Stimulated activated CD8-positive, alpha-beta memory T cell treated with anti-CD3 and anti-CD28 coated beads, Interleukin-4, amount 100 ng/mL, for 24 hours (primary cell): ENCODE measurements at places on chromosomes 12 and 14.

DNA sequence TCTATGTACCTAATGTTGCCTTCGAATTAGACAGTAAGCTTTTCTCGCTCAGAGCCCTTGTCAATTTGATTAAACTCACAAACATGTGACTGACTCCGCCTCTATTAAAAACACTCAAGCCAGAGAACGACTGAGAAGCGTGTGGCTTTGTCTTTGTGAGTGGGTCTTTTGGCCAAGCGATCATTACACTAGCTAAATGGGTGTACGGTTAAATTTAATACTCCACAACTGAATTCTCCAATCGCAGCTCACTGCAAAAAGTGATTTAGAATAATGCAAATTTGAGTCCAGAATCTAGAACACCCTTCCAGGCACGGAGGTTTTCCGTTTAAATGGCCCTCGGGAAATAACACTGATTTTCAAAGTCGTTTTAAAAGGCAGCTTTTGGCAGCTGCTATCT, 253.7 kb downstream of the EFCAB11 start:
- DNase-seq, result no peak

DNA sequence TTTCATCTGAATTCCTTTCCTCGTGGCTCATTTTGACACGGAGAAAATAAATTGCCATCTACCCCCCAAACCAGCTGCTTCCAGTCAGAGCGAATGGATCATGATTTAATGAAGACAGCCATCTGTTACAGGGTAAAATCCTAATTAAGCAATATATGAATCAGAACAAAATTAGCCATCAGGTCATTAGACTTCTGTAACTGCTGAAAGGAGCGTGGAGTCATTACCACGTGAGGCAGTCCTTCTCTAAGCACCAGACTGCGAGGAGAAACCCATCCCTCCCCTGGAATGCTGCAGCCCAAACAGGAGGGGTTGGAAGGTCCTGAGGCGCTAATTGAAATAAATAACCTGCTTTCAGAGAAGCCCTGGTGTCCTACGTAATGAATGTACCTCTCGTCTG, 51.1 kb upstream of the TCL1A start:
- no peak for DNase-seq

GRCh38 chr12:62839869-62840660, 94.9 kb downstream of the PPM1H start:
- no peak for DNase-seq

- no peak for DNase-seq
Observed at GRCh38 chr14:104301731-104302460, 163.5 kb downstream of the KIF26A start.

DNA sequence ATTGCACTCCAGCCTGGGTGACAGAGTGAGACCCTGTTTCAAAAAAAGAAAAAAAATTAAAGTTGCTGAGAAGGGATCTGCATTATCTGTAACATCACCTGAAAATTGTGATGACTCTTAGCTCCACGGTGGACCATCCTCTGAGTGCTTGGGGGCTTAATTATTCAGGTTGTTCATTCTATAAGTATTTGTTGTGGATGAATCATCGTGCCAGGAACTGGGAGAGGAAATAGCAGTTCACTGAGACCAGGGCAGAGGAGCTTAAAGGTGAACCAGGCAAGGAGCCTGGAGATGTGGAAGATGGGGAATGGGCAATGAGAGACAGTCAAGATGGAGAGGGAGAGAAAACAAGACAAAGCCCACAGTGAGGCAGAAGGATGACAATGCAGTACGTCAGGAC, 25.5 kb upstream of the GSC start:
- DNase-seq, result no peak

GRCh38 chr12:75568393-75568792, 57.0 kb upstream of the KRR1 start:
- DNase-seq, result no peak

GRCh38 chr14:102171173-102172020, 31.7 kb downstream of the WDR20 start:
- no peak for DNase-seq

DNA sequence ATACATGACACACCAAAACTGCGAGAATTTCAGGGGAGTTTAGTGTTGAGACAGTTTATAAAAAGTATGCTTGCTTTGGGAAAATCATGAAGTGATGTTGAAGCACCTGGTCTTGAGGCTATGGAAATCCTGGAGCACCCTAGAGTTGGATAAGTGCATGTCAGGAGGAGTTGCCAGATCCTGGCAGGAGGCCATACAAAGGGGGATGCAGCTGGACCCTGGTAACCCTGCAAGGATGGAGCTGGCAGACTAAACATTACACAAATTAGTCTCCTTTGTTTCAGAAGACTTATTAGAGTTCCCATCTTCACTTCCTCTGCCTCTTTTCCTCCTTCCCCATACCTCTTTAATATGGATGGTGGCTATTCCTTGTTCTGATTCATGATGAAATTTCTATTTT, 907.0 kb downstream of the BCL11B start:
- no peak for DNase-seq

DNA sequence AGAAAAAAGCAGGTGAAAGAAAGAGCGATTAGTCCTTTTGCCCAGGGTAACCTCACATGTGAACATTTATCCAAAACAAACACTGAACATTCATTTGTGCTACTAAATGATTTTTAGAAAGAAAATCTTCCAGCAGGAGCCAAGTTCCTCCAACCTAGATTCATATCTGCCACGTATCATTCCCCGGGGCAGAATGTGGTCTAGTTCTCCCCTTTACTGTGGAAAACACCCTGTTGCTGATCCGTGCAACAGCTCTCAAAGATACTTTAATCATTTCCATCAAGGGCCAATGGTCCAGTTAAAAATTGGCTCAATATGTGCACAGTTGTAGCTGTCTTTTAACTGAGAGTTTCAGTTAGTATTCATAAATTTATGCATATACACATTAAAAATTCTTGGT, 479.1 kb downstream of the ATP23 start:
- DNase-seq, result no peak

GRCh38 chr12:114163771-114164170, 197.6 kb upstream of the RBM19 start:
- no peak for DNase-seq

DNA sequence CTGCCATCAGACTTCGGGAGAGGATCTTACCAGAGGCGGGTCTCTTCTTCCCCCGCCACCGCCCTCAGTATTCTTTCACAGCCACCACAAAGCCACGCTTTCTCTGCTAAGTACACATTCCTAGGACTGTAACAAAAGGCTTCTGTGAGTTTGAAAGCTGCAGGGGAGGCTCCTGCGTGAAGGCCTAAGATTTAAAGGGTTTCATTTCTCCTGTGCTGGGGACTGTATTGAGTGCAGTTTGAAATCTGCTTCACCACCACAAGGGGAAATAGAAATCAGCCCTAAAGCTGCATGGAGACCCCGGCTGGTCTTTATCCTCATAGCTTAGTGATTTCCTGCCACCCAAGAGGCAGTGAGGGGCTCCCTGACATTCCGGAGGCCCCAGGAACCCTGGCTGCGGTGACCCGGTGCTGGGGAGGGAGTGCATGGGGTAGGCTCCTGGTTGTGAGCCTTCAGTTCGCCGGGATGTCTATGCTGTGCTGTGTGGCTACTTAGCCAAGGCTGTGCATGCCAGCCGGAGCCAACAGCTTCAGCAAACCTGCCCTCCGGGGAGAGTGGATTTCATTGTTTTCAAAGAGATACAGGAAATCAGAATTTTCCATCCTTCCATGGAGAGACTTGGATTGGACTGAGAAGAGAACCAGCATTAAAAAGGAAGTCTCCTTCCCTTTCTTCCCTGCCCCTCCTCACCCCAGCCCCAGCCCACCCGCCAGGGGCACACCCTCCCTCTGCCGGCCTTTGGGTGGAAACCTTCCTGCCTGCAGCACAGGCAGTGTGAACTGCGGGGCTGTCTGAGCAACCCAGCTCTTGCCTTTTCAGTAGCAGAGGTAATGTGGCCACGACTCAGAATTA, 163.3 kb downstream of the ETV6 start:
- DNase-seq, result no peak

- no peak for DNase-seq
Observed at GRCh38 chr14:77123381-77124325, 17.9 kb downstream of the ZDHHC22 start.

DNA sequence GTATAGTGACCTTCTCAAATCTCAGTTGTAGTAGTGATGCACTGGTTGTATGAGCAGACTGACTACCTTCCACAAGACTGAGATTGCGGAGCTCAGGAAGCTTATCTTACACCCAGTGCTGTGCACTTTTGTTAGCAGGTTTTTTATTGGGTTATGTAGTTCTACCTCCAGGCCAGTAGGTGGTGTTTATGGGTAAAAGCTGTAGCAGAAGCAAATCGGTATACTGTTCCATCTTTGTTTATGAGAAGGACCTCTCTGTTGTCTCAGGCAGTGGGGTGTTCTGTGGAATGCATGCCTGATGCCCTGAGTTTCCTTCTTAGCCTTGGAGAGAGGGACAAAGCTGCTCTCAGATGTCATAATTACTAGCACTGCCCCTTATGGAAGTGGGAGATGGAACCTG, 217.8 kb downstream of the LRFN5 start:
- DNase-seq, result no peak

DNA sequence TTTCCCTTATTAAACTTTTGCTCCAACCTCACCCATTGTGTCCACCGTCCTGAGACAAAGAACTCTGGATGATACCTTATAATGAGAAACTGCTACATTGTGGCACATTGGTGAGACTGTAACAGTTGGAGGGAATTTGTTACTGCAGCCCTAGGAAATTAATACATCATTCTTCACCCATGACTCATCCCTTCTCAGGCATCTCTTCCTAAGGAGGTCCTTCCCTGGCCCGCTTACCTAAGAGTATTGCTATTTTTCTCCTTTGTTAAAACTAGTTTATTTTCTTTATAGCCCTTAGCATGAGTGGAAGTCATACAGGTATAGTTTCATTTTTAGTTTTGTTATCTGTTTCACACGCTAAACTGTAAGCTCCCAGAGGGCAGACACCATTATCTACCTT, 87.1 kb downstream of the TMEM260 start:
- DNase-seq, result no peak

DNA sequence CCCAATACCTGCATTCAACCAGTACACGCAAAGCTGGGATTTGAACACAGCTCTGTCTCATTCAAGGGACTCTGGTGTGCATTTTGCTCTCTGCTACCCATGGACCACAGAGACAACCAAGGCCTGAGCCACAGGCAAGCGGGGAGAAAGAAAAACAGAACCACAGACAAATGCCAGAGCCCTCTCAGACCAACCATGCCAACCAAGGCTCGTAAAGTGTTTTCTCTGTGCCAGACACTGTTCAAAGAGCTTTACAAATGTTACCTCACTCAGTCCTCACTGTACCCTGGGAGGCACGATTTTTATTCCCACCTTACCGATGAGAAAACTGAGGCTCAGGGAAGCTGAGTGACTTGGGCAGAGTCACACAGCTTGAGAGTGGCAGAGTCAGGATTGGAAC, 32.4 kb upstream of the EML1 start:
- DNase-seq, result no peak

GRCh38 chr12:96872961-96873360, 34.1 kb upstream of the NEDD1 start:
- DNase-seq, result no peak

GRCh38 chr14:100107236-100107635, 42.0 kb downstream of the EVL start:
- no peak for DNase-seq

GRCh38 chr12:91744597-91744996, 401.0 kb downstream of the BTG1 start:
- DNase-seq, result no peak

- no peak for DNase-seq
Observed at GRCh38 chr12:34395056-34396005, 373.0 kb downstream of the ALG10 start.

DNA sequence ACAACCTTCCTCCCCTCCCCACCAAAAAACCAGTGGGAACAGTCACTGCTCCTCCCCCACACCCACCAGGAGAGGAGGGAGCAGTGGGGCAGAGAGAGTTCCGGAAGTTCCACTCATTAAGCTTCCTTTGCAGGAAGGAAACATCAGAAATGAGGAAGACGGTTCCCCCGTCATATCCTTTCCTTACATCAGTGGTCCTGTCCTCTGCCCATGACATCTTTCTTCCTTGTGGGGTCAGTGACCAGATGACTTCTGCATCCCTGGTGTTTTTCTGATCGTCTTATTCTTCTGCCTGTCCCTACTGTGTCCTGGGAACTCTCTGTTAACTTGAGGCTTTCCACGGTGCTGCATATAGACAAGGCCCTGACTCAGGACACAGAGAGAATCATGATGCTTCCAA, 40.8 kb upstream of the SPTLC2 start:
- DNase-seq, result no peak

- no peak for DNase-seq
Observed at GRCh38 chr14:36221112-36221511, 44.6 kb upstream of the PTCSC3 start.

DNA sequence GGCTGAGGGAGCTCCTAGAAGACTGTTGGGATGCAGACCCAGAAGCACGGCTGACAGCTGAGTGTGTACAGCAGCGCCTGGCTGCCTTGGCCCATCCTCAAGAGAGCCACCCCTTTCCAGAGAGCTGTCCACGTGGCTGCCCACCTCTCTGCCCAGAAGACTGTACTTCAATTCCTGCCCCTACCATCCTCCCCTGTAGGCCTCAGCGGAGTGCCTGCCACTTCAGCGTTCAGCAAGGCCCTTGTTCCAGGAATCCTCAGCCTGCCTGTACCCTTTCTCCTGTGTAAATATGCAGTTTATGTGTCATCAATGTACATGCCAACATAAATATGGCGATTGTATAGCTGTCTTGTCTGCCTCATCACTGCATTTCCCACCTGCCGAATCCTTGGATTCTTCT, 7.5 kb downstream of the AMHR2 start:
- DNase-seq, result no peak

DNA sequence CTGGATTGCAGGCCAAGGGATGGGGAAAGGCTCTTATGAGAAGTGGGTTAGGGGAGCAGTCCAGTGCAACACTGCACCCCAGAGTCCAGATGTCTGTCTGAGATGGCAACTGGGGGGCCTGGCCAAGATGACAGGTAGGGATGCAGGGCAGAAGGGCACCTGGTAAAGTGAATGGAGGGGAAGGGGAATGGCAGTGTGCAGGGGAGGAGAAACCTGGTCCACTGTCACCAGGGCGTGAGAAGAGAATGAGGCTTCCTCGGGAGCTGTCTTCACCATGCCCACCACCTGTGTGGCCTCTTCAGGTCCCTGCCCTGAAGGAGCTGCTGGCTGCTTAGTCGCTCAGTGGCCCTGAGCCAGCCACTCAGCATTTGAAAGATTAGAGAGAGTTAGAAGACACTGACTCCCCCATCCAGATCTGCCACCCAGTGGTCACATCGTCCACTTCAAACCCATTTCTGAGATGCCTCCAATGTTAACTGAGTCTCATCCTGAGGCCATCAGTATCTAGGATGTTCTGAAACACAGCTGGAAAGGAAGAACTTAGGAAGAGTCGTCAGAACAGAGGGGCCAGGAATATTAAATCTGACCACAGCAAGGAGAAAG, 57.3 kb downstream of the PLEKHG3 start:
- no peak for DNase-seq

DNA sequence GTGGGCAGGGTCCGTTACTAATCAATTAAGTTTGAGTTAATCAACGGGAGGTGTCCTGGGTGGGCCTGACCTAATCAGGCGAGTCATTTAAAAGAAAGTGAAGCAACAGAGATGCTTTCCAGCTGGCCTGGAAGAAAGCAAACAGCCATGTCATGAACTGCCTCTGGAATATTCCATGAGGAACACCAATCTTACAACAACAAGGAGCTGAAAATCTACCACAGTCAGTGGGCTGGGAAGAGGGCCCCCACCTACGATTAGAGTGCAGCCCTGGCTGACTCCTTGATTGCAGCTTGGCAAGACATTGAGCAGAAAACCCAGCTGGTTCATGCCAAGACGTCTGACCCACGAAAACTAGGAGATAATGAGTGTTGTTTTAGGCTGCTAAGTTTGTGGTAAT, 56.2 kb downstream of the SSPN start:
- DNase-seq, result no peak

GRCh38 chr12:9319842-9320173, 111.6 kb upstream of the PZP start:
- DNase-seq, result no peak

- no peak for DNase-seq
Observed at GRCh38 chr12:33427071-33427470, 12.5 kb downstream of the SYT10 start.
